ENCODE measurements at places on chromosomes 2 and 18.

DNA sequence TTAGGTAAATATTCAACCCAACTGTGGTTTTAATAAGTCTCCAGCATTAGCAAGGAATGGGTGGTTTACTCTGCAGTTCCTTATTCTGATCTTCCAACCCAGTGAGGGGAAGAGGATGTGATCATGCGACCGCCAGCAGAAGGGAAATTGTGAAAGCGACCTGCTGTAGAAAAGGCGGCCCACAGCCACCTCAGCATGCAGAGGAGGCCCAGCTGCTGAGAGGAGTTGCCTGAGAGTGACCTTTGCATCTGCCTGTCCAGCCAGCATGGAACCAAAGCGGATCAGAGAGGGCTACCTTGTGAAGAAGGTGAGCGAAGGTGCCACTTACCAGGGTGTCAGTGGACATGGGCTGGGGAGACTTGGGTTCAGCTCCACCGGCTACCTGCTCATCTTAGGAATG is at the start of gene PLEK:
Gene PLEK (plus strand): TSS at position 196 of the 400 bp plus-strand sequence. CDS start 70 bp downstream, at position 266.
- DNase-seq = peak; percentile 66

GRCh38 chr2:223474893-223475292 is 127.3 kb downstream of the SCG2 start:
- no peak for DNase-seq

GRCh38 chr2:12507295-12507694 is 209.4 kb upstream of the TRIB2 start:
- DNase-seq = no peak

GRCh38 chr18:74291771-74292540 is at the start of gene CYB5A:
TSS of gene CYB5A (minus strand) at chr18:74291963. CDS start at chr18:74291875, 88 bp downstream.
- DNase-seq = peak; percentile 99

- peak; percentile 74 for DNase-seq
Measured at GRCh38 chr2:72893594-72894319, 6.5 kb downstream of the SPR start.

GRCh38 chr2:152251211-152251610 is 75.6 kb upstream of the STAM2 start:
- DNase-seq = no peak

- no peak for DNase-seq
Measured at GRCh38 chr2:215764441-215765048, 248.8 kb downstream of the MREG start.

DNA sequence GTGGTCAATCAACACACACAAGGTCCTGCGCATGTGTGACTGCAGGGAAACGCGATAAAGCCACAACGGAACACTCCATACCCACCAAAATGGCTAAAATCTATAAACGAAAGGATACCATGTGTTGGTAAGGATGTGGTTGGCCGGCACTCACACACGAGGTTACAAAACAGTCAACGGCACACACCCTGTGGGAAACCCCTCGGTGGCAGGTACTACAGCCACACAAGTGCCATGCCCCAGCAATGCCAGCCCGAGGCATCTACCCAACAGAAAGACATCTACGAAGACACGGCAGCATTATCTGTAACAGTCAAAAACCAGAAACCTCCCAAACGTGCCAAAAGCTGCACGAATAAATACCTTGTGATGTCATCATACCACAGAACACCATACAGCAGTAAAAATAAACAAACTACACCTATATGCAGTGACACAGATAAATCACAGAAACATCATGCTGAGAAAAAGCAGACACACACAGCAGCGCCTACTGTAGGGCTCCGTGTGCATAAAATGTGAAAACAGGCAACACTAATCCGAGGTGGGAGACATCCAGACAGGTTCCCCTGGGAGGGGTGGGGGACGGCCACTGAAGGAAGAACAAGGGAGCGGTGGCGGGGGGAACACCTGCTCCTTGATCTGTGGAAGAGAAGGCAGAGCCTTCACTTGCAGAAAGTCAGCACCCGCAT is 36.7 kb downstream of the HDAC4 start:
- no peak for DNase-seq

DNA sequence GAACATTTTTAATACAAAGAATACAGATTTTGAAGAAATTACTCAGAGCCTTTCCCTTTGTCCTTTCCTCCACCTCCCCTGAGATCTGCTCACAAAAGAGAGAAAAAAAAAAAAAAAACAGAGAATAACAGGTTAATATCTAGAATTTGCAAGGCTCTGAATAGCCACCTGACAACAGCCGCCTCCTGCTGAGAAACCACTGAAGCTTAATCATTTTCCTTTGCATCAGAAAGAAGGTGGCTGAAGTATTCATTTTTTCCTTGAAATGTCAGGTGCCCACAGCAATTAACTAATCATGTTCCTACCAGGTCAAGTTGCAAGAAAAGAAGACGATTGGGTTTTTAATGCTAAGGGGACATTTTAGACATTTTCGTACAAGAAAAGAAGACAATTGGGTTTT is 21.2 kb downstream of the CNTNAP5 start:
- DNase-seq = no peak

GRCh38 chr2:203623661-203624060 is 82.8 kb upstream of the CD28 start:
- DNase-seq = no peak

DNA sequence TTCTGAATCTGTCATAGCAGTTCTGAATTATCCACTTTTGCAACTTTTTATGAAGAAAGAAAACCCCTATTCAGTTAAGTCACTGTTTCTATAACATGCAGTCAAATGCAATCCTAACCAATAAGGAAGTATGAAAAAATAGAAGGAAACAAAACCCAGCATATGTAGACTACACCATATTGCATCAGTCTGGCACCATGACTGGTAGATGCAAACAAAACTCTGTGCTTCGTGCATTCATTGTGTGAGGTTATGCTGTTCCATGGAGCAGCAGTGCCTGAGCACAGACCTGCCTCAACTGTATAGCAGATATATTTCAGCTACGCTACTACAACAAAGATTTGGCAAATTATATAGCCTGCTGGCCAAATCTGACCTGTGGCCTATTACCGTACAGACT is 325.5 kb downstream of the LRP1B start:
- DNase-seq = no peak

GRCh38 chr2:203061346-203061745 is 46.7 kb downstream of the NBEAL1 start:
- DNase-seq = no peak

GRCh38 chr2:45390861-45391260 is 220.2 kb downstream of the SRBD1 start:
- DNase-seq = no peak

DNA sequence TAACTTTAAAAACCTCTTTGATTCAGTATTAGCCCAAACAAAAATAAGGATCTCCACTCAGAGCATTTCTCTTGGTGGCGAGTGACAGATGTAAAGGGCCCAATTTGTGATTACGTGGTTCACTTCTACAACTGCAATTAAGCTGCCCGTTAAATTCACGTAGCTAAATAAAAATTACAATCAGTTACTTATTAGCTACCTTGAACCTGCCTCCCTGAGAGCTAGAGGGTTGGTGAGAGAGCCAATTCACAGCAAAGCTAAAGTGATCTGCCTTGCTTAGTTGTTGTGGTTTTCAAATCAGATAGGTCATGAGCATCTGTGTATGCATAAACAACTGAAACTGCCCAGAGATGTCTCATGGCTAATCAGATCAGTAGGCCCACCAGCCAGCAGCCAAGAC is 156.7 kb downstream of the RNF152 start:
- DNase-seq = no peak

DNA sequence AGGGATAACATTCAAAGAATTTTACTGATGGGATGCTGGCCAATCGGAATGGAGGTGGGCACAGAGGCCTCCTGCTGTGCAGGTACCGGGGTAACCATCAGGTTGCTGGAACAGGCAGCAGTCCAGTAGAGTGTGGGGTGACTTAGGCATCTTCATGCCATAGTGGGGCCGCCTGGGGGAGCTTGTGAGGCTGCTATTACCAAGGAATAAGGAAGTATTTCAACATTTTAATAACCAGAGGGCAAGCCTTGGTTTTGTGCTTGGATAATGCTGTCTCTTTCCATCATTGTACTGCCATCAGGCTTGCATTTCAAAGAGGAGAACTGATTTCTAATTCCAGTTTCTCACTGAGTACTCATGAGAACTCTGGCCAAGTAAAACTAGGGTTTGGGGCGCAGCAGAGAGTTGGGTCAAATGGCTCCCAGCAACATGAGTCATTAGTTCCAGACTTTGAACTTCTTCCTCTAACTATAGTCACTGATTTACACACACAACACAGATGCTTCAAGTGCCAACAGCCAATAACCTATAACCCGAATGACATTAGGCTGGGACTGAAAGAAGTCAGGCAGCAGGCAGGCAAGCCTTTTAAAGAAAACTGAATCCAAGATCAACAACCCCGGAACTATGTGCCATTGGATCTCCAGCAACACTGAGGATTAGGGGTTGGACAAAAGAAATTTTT is 56.1 kb upstream of the FHL2 start:
- DNase-seq = peak; percentile 60

Measured in kidney (tissue), 22 donors.